Vagina (tissue), 2 donors: ENCODE measurements at places on chromosomes 12 and 14.

DNA sequence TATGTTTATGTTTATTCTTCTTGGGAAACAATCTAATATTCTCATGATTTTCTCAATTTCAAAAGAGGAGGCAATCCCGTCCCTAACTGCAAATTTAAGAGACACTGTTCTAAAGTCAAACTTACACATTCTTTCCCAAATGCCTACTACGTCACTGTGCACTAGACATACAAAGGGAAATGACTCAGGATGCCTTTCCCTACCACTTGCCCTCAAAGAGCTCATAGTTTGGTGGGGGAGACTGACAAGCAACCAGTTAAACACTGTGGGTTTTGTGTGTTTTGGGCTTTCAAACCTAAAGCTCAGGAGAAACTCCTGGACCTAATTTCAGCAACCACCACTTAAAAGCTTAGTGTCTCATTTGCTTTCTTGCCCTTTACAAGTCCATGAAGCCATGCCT lies 58.4 kb downstream of the ATP2B1 start:
- no peak for DNase-seq

GRCh38 chr14:70794294-70794693 lies 15.0 kb downstream of the MAP3K9 start:
- no peak for DNase-seq

- DNase-seq: peak; percentile 93
Measured at GRCh38 chr12:130871286-130872178, at the start of gene RAN. TSS of gene RAN (plus strand) at chr12:130872066. CDS start at chr12:130872594, 528 bp downstream.

- no peak for DNase-seq
Measured at GRCh38 chr12:120079411-120080400, 36.8 kb downstream of the RAB35 start.

- no peak for DNase-seq
Measured at GRCh38 chr14:95686935-95687334, 709 bp downstream of the TCL1B start.

DNA sequence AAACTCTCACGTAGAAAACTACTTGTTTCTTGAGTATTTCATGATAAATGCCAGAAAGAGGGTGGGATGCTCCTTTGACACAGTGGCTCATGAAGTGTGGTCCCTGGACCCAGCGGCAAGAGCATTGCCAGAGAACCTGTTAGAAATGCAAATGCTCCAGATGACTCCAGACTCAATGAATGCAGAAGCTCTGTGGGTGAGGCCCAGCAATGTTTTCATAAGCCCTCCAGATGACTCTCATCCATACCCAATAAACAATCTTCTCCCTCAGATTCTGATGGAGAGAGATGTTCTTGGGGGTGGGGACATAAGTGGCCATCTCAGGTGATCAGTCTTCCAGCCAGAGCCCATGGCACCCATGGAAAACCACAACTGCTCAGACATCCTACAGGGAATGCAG lies 88.9 kb downstream of the SMOC1 start:
- no peak for DNase-seq

DNA sequence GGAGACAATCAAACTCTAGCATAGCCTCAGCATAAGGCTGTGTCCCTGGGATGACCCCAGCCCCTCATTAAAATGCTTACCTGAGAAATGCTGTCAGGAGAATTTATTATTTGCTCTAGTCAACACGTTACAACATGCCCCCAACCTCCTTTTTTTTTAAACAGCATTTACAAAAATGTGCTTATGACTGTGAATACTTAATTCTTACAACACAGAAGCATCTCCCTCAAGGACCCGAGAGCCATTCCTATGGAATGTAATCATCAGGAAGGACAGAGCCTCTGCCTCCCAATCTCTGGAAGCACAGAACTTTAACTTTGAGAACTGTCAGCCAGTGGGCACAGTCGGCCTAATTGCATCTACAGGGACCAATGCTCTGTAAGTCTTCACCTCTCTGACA lies 136.6 kb upstream of the OVCH1 start:
- no peak for DNase-seq

GRCh38 chr12:56687223-56688128 lies 608 bp downstream of the PTGES3 start:
- DNase-seq: no peak

DNA sequence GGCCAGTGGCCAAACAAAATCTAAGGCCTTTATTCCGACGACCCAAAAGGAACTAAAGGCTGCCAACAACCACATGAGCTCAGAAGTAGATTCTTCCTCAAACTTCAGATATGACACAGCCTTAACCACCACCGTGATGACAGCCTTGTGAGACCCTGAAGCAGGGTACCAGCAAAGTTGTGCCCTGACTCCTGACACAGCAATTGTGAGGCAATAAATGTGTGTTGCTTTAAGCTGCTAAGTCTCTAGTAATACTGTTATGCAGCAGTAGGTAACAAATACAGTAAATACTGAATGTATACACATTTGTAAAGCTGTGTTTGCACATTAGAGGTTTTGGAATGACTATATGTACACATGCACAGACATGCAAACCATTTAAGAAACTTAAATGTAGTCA lies 10.7 kb upstream of the SLC6A13 start:
- DNase-seq: no peak

DNA sequence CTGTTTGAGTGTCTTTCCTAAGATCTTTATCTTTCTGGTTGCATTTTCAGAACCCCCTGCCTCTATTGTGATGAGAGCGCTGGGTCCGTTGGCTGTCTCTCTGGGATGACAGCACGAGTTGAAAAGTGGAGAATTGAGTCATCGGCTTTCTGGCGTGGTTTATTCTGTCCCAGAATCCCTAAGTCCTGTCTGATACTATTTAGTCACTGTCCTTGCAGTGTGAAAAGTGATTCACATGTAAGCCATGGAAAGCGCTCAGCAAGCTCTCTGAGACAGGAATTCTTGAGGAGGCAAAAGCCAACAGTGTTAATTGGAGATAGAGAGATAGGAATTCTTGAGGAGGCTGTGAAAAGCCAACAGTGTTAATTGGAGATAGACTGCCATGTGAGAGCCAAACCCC lies 121.7 kb downstream of the CHST11 start:
- no peak for DNase-seq

- no peak for DNase-seq
Measured at GRCh38 chr12:70736351-70737133, 99.3 kb upstream of the PTPRB start.

GRCh38 chr14:105577314-105577861 lies 51.0 kb downstream of the TMEM121 start:
- DNase-seq: no peak

- no peak for DNase-seq
Measured at GRCh38 chr12:909861-910260, 39.6 kb downstream of the RAD52 start.

DNA sequence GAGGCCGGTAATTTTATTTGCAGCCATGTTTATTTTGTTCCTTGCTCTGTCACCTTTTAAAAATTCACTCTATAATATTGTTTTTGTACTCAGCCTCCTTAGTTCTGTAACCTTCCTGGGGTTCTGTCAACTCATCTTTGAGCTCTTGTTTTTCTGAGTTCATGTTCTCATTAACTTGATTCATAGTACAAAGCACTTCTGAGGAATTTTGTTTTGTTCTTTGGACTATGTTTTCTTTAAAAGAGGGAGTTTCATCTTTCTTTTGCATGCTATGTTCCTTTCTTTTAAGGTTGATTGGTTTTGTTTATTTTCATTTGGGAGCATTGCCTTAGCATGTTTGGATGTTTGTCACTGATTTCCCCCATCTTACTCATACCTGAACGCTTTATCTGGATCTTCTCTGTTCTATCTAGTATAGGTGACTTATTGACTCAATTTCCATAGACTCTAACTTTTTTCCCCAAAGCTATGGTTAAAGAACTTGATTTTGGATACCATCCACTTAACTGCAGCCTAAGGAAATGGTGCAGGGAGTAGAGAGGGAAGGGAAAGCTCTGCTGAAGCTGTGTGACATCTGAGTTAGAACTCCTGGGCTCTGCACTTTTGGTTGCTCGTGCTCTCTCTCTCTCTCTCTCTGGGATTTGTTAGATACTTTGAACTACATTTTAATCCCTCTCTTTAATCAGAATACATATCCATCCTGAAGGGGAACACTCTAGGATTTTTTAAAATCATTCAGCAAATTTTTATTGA lies 268.5 kb downstream of the PAWR start:
- no peak for DNase-seq

DNA sequence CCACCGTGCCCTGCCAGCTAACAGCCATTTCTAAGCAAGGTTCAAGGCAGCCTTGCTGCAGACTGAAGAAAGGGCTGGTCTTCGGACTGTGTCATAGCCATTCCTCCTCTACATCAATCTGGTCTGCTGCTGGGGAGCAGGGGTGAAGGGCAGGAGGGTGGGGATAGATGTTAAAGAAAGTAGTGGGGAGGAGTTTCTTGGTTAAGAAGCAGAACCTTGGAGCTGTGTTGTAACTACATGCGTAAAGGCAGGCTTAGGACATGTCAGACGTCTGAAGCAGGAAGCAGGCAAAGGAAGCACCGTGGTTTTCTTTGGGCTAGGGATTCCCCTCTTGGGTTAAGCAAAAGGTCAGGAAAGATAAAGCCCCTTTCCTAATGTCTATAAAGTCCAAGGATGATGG lies 18.1 kb upstream of the NEK9 start:
- DNase-seq: no peak

GRCh38 chr12:122491991-122492390 lies 8.7 kb downstream of the ZCCHC8 start:
- DNase-seq: no peak

GRCh38 chr12:133083345-133083744 lies 2.6 kb downstream of the ZNF140 start:
- DNase-seq: no peak

DNA sequence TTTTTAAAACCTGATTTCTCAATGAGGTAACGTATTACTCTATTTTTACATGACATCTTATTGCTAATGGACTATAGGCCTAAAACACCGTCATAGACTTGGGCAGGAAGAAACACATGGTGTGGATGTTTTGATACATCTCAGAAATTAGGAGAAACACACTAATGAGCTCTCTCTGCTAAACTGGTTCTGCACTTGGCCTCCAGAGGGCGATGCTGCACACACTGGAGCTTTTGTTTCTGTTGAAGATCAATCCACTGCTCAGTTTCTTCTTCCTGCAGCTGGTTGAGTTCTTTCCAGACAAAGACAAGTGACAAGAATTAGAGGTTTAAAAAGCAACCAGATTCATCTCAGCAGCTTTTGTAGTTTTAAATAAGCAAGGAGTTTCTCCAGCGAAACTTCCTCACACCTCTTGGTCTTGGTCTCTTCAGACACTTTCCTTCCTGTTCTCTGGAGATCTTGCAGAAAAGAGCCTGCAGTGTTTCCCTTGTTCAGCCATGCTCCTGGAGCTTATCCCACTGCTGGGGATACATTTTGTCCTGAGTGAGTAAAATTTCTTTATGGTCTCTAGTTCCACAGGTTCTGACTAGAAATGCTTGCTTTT lies 178.5 kb upstream of the OR4E1 start:
- DNase-seq: no peak

GRCh38 chr14:65531148-65531547 lies 118.6 kb downstream of the FUT8 start:
- DNase-seq: no peak

- no peak for DNase-seq
Measured at GRCh38 chr14:100981809-100982208, 78.3 kb upstream of the RTL1 start.

DNA sequence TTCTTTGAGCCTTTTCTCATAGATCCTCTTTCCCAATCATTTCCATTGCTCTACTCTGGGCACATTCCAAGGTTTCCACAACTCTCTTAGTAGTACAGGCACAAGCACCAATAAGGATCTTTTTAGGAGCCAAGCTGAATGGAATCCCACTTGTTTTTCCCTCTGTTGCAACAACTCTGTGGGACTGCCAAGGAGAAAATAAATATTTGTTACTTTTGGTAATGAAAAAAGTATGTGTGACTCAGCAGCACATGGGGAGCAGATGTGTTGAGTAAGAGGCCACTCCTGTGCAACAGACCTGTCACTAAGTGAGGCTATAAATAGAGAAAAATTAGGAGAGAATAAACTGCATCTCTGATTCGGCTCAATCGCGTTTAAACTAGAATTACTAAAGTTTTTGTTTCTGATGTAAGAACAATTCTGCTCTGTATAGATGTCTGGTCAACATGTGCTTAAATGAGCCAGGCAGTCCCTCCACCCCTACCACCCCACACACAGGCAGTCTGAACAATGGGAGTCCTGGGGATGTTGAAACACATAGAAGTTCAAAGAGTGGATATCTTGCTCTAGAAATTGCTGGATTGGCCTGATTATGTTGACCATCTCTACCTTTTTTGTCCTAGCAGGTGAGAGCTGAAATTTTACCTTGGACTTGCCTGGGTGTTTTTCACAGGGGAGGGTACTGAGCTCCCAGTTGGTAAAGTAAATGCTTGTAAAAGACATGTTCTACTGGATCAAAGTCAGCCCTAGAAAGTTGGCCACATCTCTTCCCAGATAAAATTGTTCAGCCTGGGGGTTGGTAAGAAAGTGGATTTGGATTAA lies 244.3 kb upstream of the NOVA1 start:
- DNase-seq: peak; percentile 95
